ENCODE measurements at places on chromosomes 11 and 22.

DNA sequence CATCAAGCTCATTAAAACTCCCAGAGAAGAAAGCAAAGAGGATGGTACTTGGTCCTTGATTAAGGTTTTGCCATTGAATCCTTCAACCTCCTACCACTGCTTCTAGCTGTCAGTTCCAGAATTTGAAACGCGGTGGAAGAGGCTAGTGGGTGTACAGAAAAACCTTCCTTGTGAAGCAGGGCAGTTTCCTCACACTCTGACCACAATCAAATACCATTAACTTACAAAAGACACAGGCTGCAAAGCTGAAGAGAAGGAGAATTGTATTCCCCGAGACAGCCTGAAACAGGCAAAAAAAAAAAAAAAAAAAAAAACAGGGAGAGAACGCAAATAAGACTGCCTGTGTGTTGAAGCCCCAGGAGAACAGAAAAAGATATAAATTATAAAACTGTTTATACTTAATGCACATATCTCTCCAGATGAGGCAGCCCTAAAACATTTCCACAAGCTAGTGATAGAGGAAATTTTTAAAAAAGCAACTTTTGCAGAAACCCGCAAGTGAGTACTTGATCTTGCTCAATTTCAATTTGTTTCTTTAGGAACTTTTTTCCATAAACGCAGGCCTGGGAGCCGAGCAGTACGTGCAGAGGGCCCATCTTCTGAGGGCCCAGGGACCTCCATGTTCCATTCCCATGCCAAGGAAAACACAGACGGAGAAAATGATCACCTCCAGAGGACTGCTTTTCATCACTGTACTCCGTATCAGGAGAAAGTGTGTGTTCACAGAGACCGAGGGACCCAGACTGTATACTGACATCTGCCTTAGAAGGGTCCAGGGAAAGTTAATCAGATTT is 218.7 kb upstream of the BLID start:
- no peak for DNase-seq

DNA sequence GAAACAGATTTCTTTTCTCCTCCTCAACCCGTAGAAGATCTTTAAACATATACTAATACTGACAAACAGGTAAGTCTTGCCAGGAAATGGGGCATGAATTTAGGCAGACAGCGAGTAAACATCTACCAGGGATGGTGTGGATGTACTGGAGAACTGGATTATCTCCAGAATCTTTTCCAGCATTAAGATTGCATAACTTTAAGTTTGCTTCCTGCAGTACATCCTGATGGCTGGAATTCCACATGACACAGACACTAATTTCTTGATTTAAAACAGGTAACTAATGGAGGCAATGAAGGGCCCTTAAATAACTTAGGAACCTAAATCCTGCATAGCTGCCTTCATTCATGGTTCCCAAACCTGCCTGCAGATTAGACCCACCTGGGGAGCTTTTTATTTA is 40.7 kb downstream of the JHY start:
- DNase-seq: no peak

- DNase-seq: no peak
These were observed 6.6 kb upstream of the RPS6KA4 start for GRCh38 chr11:64352099-64352994.

GRCh38 chr11:77589181-77589520 is 602 bp upstream of the AQP11 start:
- DNase-seq: no peak

DNA sequence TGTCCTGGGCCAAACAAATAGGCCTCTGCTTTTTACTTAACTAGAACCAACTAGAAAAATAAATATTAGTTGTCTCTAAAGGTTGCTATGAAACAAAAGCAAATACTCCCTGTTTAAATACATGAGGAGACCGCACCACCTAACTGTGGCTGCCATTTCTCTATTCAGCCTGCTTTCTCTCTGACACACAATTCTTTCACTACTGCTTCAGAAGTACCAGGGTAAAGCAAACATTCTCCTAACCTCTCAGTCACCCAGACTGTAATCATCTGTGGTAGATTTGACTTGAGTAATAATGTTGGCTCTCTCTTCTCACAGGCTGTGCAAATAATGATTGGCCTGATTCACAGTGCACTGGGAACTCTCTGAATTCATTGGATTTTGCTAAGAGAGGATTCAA is 41.0 kb upstream of the MS4A8 start:
- no peak for DNase-seq

GRCh38 chr11:7381937-7382336 is 103.4 kb upstream of the OLFML1 start:
- no peak for DNase-seq

DNA sequence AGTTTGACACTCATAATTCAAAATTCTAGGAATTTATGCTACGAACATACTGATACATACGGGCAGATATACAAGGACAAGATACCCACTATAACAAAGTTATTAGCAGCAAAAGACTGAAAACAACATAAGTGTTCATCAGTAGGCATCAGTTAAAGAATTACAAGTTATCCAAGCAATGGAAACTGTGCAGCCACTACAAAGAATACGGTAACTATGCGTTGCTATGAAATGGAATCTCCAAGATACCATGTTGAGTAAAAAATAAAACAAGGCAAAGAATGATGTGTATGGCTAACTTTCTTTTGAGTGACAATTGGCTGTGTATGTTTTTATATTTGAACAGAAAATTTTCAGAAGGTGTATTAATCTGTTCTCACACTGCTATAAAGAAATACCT is 151.7 kb downstream of the ADAMTS15 start:
- DNase-seq: no peak

GRCh38 chr11:128238521-128239265 is 348.7 kb downstream of the ETS1 start:
- no peak for DNase-seq

DNA sequence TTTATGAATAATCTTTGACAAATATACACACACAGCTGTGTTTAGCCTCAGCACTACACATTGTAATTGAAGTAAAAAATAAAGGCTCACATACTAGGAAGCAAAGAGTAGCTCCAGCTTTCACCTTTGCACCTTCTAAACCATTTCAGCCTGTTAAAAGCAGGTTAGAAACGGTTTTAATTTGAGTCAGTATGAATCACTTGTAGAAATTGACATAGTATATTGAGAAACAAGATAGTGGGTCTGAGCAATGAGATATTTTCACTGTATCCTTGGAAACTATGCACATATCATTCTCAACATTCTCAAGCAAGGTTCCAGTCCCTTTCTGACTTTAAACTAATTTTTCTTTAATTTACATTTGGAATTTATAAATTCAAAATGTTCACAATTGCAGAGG is 380.3 kb downstream of the AASDHPPT start:
- no peak for DNase-seq

- no peak for DNase-seq
These were observed 61.1 kb downstream of the KIAA1671 start for GRCh38 chr22:25013607-25014006.

- DNase-seq: no peak
These were observed 19.5 kb downstream of the CBX7 start for GRCh38 chr22:39132871-39133524.

DNA sequence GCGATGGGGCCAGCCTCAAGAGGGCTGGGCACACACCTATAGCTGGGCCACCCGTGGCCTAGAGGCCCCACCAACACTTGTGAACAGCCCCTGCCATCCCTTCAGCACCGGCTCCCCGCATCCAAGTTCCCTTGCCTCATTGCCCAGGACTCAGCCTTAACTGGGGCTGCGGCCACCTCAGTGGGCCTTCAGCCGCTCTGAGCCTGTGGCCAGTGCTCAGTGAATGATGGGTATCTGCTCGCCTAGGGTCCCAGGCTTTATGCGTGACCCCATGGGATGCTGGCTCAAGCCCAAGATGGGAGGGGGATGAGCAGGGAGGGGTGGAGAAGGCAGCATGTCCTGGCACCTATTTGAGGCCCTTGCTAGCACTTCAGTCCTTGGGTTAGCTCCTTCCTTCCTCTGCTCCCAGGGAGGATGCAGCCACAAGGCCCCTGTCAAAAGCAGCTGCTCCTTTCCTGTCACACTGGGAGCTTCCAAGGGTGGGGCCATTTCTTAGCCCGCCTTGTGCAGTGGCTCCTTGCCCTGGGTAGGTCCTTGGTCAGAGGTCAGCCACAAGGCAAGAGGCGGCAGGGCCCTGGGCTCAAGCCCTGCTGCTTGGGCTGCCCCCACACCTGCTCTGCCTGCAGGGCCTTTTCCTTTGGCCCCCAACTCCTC is 31.8 kb downstream of the GNAZ start:
- no peak for DNase-seq

DNA sequence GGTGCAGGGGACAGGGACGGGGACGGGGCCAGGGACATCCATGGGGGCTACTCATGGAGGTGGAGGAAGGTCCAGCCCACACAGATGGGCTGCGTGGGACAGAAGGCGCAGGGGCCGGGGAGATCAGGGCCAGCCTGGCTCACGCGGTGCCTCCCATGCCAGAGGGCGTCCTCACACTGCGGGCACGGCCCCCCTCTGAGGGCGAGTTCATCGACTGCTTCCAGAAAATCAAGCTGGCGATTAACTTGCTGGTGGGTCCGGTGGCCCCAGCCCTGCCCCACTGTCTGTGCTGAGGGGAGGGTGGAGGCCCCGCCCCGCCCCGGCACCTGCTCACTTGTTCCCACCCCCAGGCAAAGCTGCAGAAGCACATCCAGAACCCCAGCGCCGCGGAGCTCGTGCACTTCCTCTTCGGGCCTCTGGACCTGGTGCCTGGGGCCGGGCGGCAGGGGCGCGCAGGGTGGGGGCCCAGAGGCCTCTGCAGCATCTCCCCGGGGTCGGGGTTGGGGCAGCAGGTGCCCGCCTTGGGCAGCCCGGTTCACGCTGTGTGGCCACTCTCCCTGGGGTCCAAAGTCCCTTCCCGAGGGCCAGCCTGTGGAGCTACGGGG is 15.8 kb downstream of the EPS8L2 start:
- DNase-seq: no peak

GRCh38 chr22:17684245-17684644 is 45.7 kb downstream of the BCL2L13 start:
- no peak for DNase-seq

- DNase-seq: no peak
These were observed 104.2 kb upstream of the DRD2 start for GRCh38 chr11:113579292-113579940.

DNA sequence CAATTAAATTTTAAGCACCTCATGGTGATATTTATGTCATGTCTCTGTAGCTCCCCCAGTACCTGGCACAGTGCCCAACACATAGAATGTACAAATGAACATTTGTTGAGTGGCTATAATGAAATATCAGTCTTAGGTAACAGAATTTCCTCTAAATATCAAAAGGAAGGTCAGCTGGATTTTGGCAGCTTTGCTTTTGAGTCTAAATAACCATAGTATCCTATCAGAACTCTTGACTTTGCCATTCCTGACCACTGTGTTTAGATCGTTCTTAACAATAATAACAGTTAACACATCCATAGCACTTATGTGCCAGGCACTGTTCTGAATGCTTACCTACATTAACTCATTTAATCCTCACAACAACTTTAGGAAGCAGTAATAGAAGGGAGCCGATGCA is 26.6 kb downstream of the TMEM123 start:
- DNase-seq: no peak

DNA sequence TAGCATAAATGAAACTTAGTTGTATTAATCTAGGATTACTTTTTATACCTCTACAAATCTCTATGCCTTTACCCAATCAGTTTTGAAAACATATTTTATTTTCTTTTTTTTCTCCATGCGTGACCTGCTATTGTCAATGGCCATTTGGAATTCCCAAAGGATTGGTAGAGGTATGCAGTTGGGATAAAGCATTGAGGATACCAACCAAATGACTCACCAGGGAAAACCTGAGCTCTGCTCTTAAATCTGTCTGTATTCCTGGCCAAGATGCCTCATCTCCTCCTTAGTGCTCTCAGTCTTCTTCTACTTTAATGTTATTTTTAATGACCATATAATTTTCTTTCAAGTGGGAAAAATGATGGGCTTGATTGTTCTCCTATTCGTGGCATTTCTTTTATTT is 61.9 kb downstream of the EHF start:
- DNase-seq: no peak

- no peak for DNase-seq
These were observed 597.4 kb downstream of the SOX6 start for GRCh38 chr11:15758857-15759465.

GRCh38 chr11:61730240-61730994 is 22.0 kb upstream of the MYRF start:
- DNase-seq: no peak

DNA sequence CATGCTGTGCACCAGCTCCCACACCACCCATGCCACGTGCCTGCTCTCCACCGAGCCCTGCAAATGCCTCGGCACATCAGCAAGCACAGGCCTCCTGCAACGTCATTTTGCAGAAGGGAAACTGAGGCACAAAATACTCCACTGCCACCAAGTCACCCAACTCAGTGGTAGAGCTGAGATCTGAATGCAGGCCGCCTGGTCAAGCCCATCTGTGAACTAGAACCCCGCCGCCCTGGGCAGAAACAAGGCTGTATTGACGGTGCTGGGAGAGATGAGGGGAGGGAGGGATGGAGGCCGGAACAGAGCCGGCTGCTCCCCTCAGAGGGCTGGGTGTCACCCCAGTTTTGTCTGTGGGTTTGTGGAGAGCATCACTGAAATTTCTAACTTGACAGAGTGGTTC is 81.4 kb downstream of the CDKN1C start:
- DNase-seq: no peak

GRCh38 chr11:92752122-92752521 is 217.3 kb upstream of the MTNR1B start:
- DNase-seq: no peak

GRCh38 chr22:20803696-20804324 is 29.9 kb downstream of the SERPIND1 start:
- DNase-seq: no peak

DNA sequence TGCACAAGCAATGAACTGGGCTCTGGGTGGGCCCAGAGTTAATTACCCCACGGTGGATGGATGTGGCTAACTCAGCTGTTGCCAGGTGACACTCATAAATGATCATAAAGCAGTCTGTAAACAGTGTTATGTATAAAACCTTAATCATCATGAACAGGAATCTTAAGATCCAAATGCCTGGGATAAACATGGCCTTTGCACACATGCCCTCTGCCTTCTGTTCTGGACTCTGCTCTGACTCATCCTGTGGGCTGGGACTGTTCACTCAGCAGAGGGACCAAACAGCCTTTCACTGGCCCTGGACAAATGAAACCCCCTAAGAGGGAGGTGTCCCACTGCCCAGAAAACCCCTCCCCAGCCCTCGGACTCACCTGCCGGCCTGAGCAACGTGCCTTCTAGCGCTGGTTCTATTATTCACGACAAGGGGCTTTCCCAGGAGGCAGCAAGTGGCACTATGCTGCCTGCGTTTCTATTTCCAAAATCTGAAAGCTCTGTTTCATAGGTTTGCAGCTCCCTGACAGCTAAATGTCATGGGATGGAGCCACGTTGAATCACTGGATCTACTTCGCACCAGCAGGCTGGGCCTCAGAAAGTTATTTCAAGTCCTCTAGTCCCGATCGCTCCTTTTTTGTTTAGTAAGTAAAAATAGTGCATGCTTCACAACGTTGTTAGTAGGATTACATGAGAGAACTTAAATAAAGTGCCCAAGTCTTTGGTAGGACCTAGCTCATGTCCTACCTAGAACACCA is 53.0 kb downstream of the LARGE1 start:
- DNase-seq: no peak

- DNase-seq: no peak
These were observed 146.5 kb downstream of the CCDC34 start for GRCh38 chr11:27216270-27217149.

- no peak for DNase-seq
These were observed 15.0 kb downstream of the SLC1A2 start for GRCh38 chr11:35404388-35404775.
